ENCODE measurements at places on chromosomes 12 and 14.

DNA sequence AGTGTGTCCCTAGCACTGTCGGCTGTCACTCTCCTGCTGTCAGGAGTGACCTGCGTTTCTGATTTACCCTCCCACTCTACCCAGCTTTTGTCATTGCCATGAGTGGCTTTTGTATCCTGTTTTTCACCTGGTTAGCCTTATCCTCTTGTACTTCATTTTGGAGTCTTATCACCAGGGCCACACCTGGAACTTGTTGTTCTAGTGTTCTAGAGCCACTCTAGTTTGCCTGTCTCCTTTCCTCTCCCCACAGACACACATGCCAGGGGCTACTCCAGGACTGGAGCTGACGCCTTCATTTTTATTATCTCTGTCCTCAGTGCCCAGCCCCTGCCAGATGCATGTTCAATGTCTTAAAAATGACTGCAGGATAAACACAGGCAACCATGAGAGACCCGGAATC, 34.2 kb downstream of the ZC3H14 start:
- no peak for DNase-seq

DNA sequence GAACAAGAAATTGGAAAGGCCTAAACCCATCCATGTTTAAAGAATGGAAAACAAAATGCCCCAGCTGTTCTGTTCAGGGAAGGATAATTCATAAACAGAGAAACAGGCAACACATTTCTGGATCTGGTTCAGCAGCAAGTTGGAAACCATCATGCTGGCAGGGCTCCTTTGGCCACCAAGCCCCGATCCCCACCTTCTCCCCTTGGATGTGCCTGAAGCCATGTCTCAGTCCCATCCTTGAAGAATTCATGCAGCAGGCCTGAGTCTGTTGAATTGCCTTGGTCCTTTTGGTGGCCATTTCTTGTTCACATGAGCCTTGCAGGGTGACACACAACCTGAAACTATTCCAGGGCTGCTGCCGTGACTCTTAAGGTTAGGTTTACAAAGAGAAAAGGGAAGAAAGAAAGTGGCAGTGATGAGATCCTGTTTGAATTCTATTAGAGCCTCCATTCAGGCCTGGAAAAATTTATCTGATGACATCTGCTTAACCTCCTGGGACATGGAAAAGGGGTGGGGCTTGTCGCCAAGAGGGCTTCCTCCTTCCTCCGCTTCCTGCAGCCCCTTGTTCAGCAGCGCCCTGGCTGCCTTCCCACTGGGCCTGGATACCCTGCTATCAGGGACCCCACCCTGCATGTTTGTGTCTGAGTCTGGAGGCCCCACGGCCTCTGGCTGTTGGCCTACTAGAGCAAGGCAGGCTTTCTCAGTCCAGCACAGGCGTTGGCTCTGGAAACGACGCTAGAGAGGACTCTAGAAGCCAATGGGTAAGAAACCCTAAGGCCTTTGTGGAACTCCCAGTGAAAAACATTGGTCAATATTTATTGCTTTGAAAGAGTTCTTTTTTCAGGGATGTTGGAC, 341.9 kb downstream of the C12orf75 start:
- no peak for DNase-seq

DNA sequence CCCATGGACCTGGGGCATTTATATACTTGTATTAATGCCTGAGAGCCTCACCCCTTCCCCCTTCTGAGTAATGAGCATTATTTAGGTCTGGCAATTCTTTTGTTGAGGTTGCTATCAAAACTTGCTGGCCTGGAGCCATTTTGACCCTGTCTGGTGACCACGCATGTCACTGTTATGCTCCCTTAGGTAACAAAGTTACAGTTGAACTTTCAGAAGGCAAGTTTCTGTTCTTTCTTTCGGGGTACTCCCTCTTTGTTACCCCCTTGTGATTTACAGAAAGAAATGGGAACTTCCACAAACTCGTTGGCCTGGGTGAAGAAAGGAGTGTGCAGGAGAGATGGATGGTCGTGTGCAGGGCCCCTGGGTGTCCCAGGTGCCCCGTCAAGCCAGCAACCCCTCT, 305.4 kb downstream of the DPF3 start:
- no peak for DNase-seq

- DNase-seq: peak; percentile 59
Measured at GRCh38 chr14:99605299-99605961, 1.4 kb upstream of the CCDC85C start.

DNA sequence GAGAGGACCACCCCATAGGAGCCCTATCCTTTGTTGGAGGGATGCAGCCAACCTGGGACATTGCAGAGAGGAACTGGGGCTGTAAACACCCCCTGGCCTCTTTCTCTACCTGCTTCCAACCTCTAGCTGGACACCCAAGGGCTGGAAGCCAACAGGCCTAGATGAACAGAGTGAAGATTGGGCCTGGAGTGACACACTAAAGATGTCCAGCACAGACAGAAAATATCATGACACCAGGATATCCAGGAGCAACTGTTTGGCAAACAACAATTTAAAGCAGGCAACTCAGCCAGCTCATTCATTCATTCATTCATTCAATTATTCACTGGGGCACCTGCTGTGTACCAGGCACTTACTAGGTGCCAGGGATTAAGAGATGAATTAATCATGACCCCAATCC, 125.0 kb upstream of the NCOR2 start:
- DNase-seq: no peak

GRCh38 chr14:99185436-99186068, 86.4 kb downstream of the BCL11B start:
- no peak for DNase-seq

DNA sequence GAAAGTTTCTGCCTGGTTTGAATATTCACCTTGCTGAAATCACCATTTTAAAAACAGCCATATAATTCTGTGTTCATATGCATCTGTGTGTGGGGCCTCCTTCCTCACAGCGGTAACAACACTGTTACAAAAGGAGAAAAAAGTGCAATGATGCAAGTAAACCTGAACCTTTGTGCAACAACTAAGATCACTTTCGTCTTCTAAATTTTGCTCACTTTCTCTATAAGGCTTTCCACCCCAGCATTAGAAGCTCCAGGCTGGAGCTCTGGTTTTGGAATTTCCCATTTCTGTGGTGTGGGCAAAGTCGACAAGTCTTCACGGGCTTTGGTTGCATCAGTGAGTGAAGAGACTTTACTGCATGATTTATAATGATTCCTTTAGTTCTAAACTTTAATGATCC, 18.4 kb downstream of the FGD6 start:
- DNase-seq: no peak

- DNase-seq: no peak
Measured at GRCh38 chr12:46276756-46277155, 7.9 kb upstream of the SLC38A1 start.

- DNase-seq: peak; percentile 39
Measured at GRCh38 chr14:63962906-63963305, 110.1 kb downstream of the SYNE2 start.

DNA sequence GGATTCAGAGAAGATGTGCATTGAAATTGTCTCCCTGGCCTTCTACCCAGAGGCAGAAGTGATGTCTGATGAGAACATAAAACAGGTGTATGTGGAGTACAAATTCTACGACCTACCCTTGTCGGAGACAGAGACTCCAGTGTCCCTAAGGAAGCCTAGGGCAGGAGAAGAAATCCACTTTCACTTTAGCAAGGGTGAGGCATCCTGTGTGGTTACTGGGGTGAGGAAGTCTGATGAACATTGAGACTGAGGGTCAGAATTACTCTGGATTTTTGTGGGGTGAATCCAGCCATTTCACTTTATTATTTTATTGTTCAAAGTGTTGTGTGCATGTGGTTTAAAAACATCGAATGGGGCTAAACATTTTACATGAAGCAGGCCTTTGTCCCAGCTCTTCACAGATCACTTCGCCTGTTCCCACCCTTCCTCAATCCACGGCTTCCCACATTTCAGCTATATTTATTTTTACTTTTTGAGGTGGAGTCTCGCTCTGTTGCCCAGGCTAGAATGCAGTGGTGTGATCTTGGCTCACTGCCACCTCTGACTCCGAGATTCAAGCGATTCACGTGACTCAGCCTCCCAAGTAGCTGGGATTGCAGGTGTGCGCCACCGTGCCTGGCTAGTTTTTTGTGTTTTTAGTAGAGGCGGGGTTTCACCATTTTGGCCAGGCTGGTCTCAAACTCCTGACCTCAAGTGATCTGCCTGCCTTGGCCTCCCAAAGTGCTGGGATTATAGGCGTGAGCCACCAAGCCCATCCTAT, 40.6 kb downstream of the SUPT16H start:
- no peak for DNase-seq

DNA sequence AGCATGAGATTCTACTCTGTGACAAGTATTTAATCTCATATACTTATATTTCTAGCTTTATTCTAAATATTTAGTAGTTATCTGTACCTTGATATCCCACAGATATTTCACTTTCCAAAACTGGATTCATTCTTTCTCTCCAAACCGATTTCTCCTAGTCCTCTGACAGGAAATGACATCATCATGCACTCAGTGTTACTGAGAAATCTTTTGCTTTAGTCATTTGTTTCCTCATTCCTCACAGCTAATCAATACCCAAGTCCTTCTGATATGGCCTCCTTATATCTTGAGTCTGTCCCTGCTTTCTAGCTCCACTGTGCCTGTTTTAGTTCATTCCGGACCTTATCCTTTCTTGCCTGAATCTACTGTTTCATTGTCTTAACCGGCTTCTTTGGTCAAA, 39.4 kb upstream of the E2F7 start:
- no peak for DNase-seq

DNA sequence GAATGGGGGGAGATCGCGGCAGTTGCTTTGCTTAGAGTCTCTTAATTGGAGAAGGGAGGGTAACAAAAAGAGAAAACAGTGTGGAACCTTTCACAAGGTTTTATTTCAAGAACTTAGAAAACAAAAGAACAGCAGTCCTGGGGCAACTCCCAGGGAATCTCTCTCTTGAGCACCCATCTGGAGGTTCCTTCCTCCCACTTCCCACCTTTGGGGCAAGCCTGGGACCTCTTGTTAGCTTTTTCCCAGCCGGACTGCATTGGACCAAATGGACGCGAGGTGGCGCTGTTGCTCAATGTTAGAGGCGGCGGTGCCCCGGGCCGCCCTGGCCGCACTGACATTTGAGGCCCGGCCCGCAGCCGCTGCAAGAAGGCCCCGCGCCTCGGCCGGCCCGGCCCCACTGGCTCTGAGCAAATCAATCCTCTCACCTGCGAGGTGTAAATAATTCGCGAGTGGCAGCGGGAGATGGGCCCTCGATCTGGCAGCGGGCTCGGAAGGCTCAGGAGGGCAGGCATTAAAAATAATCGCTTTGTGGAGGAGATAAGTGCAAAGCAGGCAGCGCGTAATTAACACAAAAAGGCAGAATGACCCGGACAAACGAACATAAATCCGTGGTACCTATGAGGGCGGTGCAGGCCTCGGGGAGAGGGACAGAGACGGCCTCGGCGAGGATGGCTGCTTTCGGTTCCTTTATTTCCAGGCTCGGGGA, 2.8 kb upstream of the HOXC8 start:
- peak; percentile 30 for DNase-seq

GRCh38 chr12:69339999-69340398, 8.2 kb upstream of the LYZ start:
- no peak for DNase-seq

GRCh38 chr14:52003324-52003723, 14.0 kb downstream of the RTRAF start:
- DNase-seq: no peak

- DNase-seq: no peak
Measured at GRCh38 chr12:27541031-27541719, 17.2 kb downstream of the PPFIBP1 start.

DNA sequence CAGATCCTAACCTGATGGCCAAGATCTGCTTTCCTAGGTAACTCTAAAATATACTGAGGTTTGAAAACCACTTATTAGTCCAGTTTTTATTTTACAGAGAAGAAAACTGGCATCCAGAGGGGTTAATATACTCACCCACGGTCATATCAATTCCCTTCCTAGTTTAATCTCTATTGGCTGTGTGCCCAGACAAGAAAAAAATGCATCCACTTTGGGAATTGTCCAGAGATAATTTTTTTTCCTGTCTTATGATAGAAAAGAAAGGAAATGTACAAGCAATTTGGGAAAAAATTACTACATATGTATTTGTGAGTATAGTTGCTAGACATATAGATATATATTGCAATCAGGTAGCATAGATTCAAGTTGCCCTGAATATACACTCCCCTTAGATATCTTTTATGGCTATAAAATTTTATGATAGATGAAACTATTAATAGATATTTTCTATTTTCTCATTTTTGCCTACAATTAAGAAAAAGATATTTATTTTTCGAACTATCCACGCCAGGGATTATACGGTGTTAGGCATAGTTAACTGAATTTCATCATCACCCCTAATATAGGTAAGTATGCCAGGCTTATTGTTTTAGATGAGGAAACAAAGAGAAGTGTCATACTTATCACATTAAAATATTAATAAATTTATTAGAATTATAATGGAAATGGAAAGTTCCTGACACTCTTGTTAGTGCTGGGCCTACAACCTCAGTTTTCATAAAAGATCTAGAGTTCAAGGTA, 100.5 kb upstream of the SLC38A2 start:
- DNase-seq: peak; percentile 43

DNA sequence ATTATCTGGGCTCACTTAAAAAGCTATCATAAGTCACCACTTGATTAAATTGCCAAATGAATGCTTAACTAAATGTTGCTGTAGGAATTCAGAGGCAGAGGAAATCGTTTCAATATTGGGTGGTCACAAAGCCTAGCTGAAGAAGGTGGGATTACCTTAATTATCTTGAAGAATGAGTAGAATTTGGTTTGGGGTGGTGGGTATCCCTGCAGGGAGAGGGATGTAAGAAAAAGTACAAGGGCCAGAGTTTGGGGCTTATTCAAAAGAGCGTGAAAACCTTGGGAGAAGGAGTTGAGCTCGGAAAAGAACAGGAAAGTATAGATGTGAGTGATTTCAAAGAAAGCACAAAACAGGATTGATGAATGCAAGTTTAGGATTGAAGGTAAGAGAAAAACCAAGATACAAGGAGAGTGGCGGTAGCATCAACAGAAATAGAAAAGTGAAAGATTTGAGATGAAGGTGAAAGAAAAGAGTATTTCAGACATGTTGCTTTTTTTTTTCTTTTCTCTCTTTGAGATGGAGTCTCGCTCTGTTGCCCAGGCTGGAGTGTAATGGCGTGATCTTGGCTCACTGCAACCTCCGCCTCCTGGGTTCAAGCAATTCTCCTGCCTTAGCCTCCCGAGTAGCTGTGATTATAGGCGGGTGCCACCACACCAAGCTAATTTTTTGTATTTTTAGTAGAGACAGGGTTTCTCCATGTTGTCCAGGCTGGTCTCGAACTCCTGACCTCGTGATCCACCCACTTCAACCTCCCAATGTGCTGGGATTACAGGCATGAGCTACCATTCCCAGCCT, 1.7 kb downstream of the BRMS1L start:
- DNase-seq: no peak

- no peak for DNase-seq
Measured at GRCh38 chr14:45246691-45247090, 6.3 kb downstream of the MIS18BP1 start.

GRCh38 chr12:100199023-100199346, 1.6 kb upstream of the ACTR6 start:
- DNase-seq: no peak

- no peak for DNase-seq
Measured at GRCh38 chr12:16626991-16627390, 21.0 kb upstream of the LMO3 start.

GRCh38 chr12:31456562-31456961, 130.6 kb upstream of the SINHCAF start:
- DNase-seq: no peak

GRCh38 chr12:66453844-66454243, 151.6 kb downstream of the HELB start:
- DNase-seq: no peak
